ENCODE measurements at places on chromosomes 5 and 9.

DNA sequence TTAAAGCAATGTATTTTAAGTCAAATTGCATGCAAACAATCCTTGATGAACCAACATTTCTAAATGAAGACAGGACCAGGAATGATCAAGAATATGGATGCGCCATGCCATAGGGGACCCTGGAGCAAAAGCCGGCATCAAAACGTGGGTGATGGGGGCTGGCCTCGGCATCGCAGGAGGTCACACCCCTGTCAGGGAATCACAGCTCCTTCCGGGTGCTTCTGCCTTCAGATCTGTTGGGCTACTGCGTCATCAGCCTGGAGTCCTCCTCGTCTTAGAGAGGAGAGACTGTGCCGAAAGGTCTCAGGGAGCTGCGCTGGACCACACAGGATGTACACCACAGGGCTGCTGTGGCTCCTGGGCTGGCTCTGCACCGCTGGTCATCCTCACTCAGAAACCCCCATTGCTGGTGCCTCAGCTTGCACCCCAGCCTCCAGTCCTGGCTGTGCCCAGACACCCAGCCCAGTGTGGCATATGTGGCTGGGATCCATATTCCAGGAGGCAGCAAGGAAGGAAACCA is 152.9 kb upstream of the PPP1R26 start:
- no peak for DNase-seq

- DNase-seq = no peak
These were observed 48.6 kb downstream of the FOXI1 start for GRCh38 chr5:170154297-170154696.

DNA sequence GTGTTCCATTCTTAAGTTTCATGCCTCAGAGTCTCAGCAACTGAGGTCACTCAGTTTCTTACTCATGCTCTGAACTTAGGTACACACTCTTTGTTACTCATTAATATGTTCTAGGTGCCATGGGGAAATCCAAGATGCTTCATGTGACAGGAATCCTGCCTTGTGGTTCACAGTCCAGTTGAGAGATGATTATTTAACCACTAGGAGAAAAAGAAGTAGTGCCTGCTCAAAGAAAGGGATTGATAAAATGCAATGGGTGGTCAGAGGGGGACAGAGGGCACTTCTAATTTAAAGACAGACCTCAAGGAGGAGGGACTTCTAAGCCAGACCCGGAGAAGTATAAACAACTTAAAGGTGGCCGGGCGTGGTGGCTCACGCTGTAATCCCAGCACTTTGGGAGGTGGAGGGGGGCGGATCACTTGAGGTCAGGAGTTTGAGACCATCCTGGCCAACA is 69.0 kb downstream of the UGCG start:
- no peak for DNase-seq

GRCh38 chr5:125348936-125349831 is 602.7 kb upstream of the ZNF608 start:
- no peak for DNase-seq

GRCh38 chr9:108983885-108984284 is 29.4 kb downstream of the CTNNAL1 start:
- no peak for DNase-seq

DNA sequence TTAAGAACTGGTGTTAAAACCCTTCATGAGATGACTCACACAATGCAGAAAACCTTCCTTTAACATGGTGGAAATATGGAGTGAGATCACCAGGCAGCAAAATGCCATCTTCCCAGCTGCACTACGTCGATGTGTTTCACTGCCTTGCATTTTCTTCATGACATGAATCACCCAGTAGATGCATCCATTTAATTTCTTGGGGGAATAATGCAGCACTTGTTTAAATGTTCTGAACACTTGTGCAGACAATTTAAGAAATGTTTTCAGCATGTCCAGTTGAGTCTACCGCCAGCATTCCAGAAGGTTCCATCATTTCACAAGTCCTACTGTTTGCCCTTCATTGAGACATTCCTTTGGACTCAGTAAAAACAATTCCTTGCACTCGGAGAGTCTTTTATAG is 81.6 kb downstream of the ADAMTS16 start:
- DNase-seq = no peak

DNA sequence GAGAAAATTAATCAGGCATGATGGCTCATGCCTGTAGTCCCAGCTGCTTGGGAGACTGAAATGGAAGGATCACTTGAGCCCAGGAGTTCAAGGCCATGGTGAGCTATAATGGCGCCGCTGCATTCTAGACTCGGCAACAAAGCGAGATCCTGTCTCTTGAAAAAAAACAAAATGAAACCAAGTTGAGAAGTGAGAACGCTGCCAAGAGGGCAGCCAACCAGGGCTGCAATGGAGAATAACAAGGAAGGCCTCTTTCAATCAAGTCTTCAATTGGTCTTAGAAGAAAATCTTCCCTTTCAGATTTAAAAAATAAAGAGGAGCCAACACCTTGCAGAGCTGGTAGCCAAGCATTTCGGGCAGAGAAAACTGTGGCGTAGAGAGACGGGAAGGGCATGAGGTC is 14.7 kb downstream of the KIAA1958 start:
- no peak for DNase-seq

GRCh38 chr9:10661376-10661775 is 48.6 kb upstream of the PTPRD start:
- DNase-seq = no peak

DNA sequence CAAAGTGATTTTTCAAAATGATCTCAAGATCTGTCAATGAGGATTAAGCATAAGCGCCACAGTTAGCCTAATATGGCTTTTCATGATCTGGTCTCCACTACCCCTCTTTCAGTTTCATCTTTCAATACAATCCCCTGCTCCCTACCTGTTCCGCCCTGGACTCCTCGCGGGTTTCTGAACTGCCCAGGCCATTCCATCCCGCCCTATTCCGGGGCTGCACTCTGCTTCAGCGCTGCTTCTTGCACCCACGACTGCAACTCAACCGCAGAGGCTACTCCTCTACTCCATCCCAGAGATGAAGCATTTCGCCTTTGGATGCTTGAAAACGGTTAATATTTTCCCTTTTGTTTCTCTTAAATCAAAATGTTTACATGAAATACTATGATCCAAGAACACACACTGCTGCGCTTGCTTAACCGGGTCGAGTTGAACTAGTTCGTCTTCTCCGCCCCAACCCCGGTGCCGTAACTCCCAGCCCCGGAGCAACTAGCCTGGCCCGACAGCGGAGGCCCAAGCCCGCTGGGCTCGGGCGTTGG is 716 bp upstream of the OTULIN start:
- no peak for DNase-seq

GRCh38 chr5:65418661-65419060 is 63.1 kb downstream of the ADAMTS6 start:
- no peak for DNase-seq

DNA sequence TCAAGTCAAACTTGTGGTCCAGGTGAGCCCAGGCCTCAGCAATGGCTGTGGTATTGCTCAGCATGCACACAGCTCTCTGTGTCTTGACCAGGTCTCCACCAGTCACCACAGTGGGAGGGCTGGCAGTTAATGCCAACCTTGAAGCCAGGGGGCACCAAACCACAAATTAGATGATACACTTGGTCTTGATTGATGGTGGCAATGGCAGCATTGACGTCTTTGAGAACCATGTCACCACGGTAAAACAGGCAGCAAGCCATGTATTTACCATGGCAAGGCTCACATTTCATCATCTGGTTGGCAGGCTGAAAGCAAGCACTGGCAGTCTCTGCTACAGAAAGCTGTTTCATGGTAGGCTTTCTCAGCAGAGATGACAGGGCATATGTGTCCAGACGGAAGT is 40.0 kb downstream of the NIM1K start:
- DNase-seq = no peak

- DNase-seq = no peak
These were observed 360.0 kb upstream of the ZNF462 start for GRCh38 chr9:106502930-106503329.

- DNase-seq = no peak
These were observed 378.0 kb downstream of the MLLT3 start for GRCh38 chr9:20244271-20244670.

- DNase-seq = no peak
These were observed 269.9 kb downstream of the PRR16 start for GRCh38 chr5:120734033-120734432.

- DNase-seq = no peak
These were observed 5.2 kb downstream of the SMIM33 start for GRCh38 chr5:139475865-139476617.

- DNase-seq = no peak
These were observed 22.6 kb upstream of the CCDC112 start for GRCh38 chr5:115319007-115319406.

- DNase-seq = no peak
These were observed 84.3 kb downstream of the MRPS27 start for GRCh38 chr5:72235725-72236124.

DNA sequence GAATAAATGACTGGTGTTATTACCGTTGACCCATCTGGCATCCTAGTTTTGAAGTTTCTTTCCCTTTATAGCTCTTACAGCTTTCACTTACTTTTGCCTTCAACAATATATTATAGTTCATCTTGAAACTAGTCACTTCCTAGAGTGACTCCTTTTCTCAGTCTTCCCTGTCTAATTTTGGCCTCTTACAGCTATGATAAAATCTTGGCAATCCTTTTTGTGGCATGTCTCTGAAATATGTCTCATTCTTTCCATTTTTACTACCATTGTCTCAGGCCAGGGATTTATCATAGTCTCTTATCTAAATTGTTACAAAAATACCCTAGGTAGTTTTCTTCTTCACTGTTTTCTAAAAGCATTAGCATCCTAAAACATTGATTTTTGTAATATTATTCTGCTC is 621.3 kb upstream of the ZNF608 start:
- no peak for DNase-seq

- DNase-seq = no peak
These were observed 536 bp upstream of the STX17 start for GRCh38 chr9:99905833-99906402.

DNA sequence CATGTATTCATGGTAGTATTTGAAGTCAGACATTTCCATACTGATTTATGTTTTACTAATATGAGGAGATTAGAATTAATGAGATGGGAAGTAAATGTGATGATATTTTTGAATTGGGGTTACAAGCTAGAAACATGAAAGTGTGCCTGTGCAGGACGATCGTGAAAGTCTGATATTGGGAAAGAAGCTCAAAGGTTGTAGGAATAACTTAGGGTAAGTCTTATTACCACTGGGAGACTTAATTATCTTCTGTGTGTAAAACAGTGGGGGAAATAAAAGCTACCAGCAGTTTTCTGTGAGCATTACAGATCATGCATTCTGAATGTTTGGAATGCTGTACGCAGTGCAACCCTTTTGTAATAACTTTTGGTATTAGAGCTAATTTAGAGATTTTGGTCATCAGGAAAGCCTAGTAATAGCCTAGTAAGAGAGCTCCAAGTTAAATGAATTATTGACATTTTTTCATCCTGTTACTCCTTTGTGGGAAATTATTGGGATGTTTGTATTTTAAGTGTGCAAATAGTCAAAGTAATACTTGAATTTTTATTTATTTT is 153.9 kb downstream of the PCSK5 start:
- no peak for DNase-seq

- DNase-seq = no peak
These were observed 20.1 kb downstream of the LHFPL2 start for GRCh38 chr5:78628270-78628992.

GRCh38 chr5:2009986-2010914 is 127.5 kb upstream of the IRX4 start:
- DNase-seq = no peak

DNA sequence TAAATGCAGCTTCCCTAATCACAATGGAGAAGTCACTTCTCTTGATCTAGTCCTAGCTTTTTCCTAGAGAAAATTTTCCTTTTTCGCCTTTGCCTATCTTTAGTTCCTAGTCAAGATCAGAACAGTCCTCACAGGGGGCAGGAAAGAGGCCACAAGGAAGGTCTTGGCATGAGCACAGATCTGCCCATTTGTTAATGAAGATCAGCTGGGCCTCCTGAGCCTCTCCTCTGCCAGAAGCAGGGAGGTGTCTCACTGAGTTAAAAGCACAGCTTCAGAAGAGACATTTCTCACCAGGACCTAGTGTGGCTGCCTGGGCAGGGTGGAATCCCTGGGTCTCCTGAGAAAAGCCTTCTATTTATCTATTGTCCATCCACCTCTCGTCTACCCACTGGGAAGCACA is 357.8 kb downstream of the TMEM38B start:
- no peak for DNase-seq

GRCh38 chr9:11821306-11821975 is 871.7 kb upstream of the TYRP1 start:
- DNase-seq = no peak

GRCh38 chr5:41637869-41638268 is 127.5 kb upstream of the PLCXD3 start:
- DNase-seq = no peak

DNA sequence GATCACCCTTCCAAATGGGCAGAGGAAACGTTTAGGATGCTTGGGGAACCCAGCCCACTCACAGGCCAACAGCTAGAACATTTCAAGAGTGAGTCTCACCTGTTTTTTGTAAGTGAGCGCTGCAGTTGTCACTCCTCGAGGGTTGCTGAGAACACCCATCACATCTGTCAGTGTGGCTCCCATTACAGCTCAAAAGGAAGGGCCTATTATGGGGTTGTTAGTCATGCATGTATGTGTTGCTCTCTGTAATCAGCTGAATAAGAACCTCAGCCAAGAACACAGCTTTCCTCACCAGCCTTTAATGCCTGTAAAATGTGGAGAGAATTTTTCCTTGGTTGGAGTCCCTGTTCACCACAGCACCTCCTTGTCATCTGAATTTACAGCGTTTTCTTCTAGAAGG is 196.3 kb upstream of the KLF4 start:
- DNase-seq = no peak

GRCh38 chr9:36532353-36532752 is 40.3 kb upstream of the MELK start:
- no peak for DNase-seq

DNA sequence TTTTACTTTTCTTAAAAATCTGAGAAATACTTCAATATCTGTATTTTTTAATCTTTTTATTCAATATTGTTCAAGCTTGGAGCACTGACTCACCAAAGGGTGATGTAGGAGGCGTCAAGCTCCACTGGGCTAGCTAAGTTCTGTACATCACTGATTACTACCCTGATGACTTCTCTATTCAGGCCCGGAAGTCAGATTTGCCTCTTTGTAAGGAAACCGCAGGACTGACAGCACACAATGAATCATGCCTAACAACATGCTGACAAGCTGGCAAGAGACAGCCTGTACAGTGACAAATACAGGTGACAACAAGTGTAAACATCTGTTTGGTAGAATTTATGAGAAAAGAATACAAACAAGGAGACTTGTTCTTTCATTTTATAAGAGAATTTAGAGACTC is 627.9 kb upstream of the RORB start:
- DNase-seq = peak; percentile 76

- DNase-seq = no peak
These were observed 53.1 kb downstream of the GPR107 start for GRCh38 chr9:130106860-130107233.

GRCh38 chr5:172313915-172314314 is 30.4 kb upstream of the UBTD2 start:
- no peak for DNase-seq

Data from MV-4-11 (cell line).